ENCODE measurements at places on chromosomes 2 and 18.

DNA sequence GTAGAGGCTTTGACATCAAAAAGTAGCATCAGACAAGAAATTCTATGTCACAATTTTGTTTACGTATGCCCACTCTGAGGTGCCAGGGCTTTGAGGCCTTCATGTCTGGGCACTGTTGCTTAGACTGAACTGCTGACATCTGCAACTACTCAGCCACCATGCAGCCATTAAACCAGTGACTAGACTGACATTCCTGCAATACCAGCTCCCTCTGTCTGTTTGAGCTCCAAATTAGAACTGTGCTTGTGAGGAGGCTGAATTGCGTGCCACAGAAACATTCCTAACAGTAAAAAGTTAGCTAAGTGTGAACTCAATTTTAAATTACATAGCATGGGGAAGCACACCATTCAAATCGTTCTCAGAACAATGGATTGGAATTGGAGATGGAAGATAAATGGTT lies 163.2 kb downstream of the INSIG2 start:
- no peak for DNase-seq
- H3K36me3 ChIP-seq: no peaks in the 10 kb centered on the region
- no peak overlapping the region for H3K4me3 ChIP-seq
- H3K27me3 ChIP-seq: no peaks in the 10 kb centered on the region
- H3K4me1 ChIP-seq: no peaks in the 10 kb centered on the region

- DNase-seq: peak; percentile 17
- no peaks in the 10 kb centered on the region for H3K36me3 ChIP-seq
- no peaks in the 10 kb centered on the region for H3K4me1 ChIP-seq
Observed at GRCh38 chr2:181724662-181725061, 44.3 kb upstream of the NEUROD1 start.

DNA sequence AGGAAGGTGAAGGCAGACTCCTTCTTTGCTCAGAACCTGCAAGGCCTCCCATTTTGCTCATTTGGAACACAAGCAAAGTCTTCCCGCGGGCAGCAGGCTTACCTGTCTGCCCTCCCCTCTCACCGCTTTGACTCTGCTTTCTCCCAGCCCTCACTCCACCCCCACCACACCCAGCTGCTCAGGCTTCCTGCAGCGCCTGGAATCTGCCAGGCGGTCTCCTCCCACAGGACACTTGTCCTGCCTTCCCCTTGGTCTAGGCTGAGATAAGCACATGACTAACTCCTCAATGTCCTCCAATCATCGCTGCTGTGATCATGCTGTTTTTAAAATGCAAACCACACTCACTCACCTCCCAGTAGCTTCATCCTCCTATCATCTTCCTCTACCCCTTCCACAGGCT lies 430.0 kb downstream of the ZNF516 start:
- no peak overlapping the region for H3K4me3 ChIP-seq
- no peak for DNase-seq
- H3K36me3 ChIP-seq: no peaks in the 10 kb centered on the region
- H3K27ac ChIP-seq: no peak overlapping the region

GRCh38 chr2:106885971-106886915 lies at the start of gene ST6GAL2:
ST6GAL2 (minus strand) TSS chr2:106886167; CDS start chr2:106843977, 42,190 bp downstream.
- H3K27me3 ChIP-seq: no peaks in the 10 kb centered on the region
- H3K4me1 ChIP-seq: peaks cover 32% of the 10 kb centered on the region
- no peaks in the 10 kb centered on the region for H3K36me3 ChIP-seq
- peak within 1 kb of the TSS; percentile 78 for H3K4me3 ChIP-seq

DNA sequence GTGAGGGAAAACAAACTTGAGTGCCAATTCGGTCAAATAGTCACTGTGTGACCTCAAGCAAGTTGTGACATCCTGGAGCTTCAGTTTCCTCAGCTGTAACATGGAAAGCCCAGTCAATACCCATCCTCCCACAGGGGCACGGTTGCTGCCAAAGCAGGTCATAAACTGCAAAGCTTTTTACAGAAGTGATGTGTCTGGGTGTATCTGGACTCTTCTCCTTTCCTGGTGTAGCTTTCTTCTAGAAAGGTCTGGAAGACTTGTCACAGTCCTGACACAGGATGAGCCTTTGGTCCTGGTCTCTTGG lies 4.2 kb upstream of the AFF3 start:
- no peak overlapping the region for H3K27ac ChIP-seq
- no peak for DNase-seq
- no peak overlapping the region for H3K4me3 ChIP-seq
- no peaks in the 10 kb centered on the region for H3K36me3 ChIP-seq

DNA sequence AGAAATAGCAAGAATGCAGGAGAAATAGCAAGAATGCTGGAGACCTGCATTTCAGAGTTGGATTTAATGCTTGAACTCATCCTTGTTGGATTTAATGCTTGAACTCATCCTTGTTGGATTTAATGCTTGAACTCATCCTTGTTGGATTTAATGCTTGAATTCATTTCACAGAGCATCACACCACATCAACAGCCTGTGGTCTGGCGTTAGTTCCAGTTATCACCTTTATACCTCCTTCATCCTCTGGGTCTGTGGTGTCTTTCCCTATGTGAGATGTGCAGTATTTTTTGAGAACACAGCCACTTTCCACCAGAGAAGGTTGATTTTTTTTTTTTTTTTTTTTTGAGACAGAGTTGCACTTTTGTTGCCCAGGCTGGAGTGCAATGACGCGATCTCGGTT lies 546.4 kb upstream of the SOX11 start:
- H3K36me3 ChIP-seq: no peaks in the 10 kb centered on the region
- no peak overlapping the region for H3K27ac ChIP-seq
- H3K27me3 ChIP-seq: no peaks in the 10 kb centered on the region
- H3K4me3 ChIP-seq: no peak overlapping the region
- DNase-seq: no peak

DNA sequence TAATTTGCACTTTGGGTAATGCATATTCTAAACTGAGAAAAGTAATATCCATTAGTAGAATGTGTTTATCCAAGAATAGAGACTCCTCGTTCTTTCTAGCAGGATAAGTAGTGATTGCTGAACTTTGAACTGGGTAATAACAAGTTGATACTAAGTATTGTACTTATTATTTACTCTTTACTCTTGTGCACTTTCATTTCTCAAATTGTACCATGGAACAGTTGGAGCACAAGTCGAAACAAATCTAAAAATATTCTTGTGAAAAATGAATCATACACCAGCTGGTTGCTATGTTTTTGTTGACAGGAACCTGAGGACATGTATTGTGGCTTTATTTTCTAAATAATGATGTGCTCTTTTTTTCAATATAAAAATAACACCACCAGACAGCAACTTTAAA lies 111.9 kb downstream of the RGPD3 start:
- H3K4me3 ChIP-seq: no peak overlapping the region
- no peaks in the 10 kb centered on the region for H3K27me3 ChIP-seq
- no peak overlapping the region for H3K27ac ChIP-seq

- H3K27me3 ChIP-seq: peaks cover 2% of the 10 kb centered on the region
- no peak overlapping the region for H3K27ac ChIP-seq
- no peak overlapping the region for H3K4me3 ChIP-seq
- peak; percentile 26 for DNase-seq
- H3K4me1 ChIP-seq: peaks cover 5% of the 10 kb centered on the region
- no peaks in the 10 kb centered on the region for H3K36me3 ChIP-seq
Observed at GRCh38 chr2:174524527-174524926, 37.7 kb upstream of the GPR155 start.

- peaks cover 17% of the 10 kb centered on the region for H3K4me1 ChIP-seq
- H3K36me3 ChIP-seq: no peaks in the 10 kb centered on the region
Observed at GRCh38 chr2:14638488-14638887, 6.0 kb downstream of the LRATD1 start.

DNA sequence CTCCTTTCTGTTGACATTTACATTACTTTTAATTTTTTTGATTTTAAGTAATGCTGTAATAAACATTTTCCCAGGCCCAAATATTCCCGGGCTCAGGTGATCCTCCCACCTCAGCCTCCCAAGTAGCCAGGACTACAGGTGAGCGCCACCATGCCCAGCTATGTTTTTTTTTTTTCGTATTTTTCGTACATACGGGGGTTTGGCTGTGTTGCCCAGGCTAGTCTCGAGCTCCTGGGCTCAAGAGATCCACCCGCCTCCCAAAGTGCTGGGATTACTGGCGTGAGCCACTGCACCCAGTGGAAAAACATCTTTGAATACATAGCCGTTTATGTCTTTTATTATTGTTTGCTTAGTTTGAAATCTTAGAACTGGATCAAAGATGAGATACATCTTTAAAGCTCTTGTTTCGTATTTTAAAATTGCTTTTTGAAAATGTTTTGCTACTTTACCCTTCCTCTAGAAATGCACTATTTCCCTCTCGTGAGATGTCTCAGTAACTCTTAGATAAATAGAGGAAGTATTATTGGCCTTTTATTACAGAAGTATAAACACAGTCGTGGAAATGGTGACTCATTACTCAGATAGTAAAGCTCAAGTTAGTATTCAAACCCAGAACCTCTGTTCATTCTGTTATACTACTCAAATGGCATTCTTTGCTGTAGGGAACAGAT lies 2.4 kb downstream of the SMCHD1 start:
- H3K27me3 ChIP-seq: no peaks in the 10 kb centered on the region
- peak overlapping the region; percentile 95 for H3K27ac ChIP-seq
- H3K36me3 ChIP-seq: no peaks in the 10 kb centered on the region

- H3K4me3 ChIP-seq: no peak overlapping the region
- peak; percentile 44 for DNase-seq
- H3K27ac ChIP-seq: no peak overlapping the region
- H3K36me3 ChIP-seq: no peaks in the 10 kb centered on the region
Observed at GRCh38 chr2:191152482-191153240, 1.9 kb upstream of the STAT4 start.

DNA sequence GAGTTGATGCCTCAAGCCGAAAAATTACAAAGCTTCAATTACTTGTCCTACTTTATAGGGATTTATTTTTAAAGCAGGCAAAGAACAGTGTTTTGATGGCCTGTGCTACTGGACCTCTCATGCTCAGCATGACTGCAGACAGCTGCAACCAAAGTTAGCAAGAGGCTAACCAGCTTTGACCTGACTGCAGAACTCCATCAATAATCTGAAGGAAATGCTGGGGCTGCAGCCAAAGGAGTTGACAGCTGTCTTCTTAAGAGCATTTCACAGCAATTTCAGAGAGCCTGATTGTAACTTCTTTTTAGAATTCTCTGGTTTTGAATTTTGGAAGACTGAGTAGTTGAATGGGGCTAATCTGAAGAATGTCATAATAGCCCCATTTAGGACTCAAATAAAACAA lies 46.5 kb upstream of the SESTD1 start:
- no peaks in the 10 kb centered on the region for H3K4me1 ChIP-seq
- no peak overlapping the region for H3K27ac ChIP-seq
- no peaks in the 10 kb centered on the region for H3K36me3 ChIP-seq
- DNase-seq: no peak
- no peak overlapping the region for H3K4me3 ChIP-seq

GRCh38 chr2:204503869-204504268 lies 41.4 kb upstream of the PARD3B start:
- no peak overlapping the region for H3K27ac ChIP-seq
- DNase-seq: no peak
- H3K36me3 ChIP-seq: no peaks in the 10 kb centered on the region
- no peaks in the 10 kb centered on the region for H3K4me1 ChIP-seq

DNA sequence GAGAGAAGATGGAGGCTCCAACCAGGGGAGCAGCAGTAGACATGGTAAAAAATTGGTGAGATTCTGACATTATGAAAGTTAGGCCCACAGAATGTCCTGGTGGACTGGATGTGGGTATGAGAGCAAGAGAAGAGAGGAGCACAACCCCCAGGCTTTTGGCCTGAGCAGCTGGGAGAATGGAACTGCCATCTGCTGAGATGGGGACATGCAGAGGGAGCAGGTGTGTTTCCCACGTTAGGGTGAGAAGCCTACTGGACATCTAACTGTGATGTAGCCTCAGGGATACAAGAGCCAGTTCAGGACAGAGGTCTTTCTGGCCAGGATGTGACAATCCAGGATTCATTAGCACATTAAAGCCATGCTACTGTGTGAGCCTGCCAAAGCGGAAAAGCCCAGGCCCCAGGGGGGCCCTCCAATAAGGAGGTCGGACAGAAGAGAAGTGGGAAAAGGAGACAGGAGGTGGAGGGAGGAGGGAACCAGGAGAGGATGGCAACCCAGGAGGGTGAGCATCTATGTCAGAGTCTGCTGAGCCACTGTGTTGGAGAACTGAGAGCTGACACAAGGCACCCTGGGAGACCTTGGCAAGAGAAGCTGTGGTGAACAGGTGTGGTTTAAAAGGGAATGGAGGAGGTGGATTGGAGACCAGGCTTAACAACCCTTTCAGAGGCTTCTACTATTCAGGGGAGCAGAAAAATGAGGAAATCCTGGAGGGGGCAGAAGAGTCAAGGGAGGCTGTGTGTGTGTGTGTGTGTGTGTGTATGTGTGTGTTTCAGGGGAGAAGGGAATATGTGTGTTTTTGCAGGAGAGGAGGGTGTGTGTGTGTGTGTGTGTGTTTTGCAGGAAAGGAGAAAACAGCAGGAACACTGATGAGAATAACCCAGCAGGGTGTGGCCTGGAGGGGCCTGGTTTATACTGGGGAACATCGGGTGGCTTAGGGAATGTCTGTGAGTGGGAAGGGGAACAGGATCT lies 10.5 kb downstream of the CYB5A start:
- H3K27me3 ChIP-seq: no peaks in the 10 kb centered on the region
- H3K27ac ChIP-seq: no peak overlapping the region
- H3K4me1 ChIP-seq: peaks cover 5% of the 10 kb centered on the region
- no peaks in the 10 kb centered on the region for H3K36me3 ChIP-seq

DNA sequence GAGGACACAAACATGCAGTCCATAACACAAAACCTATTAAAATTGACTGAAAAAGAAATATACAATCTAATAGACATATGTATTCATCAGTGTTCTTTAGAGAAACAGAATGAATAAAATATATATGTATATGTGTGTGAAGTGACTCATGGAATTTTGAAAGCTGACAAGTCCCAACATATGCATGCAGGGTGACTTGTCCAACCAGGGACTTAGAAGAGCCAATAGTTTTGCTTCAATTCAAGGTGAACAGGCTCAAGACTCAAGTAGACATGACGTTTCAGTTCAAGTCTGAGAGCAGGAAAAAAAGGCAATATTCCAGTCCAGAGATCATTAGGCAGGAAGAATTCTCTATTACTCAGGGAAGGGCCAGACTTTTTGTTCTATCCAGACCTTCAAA lies 271.2 kb upstream of the SETBP1 start:
- H3K36me3 ChIP-seq: no peaks in the 10 kb centered on the region
- no peak for DNase-seq
- no peak overlapping the region for H3K27ac ChIP-seq
- no peak overlapping the region for H3K4me3 ChIP-seq
- no peaks in the 10 kb centered on the region for H3K27me3 ChIP-seq
- H3K4me1 ChIP-seq: no peaks in the 10 kb centered on the region

- H3K4me3 ChIP-seq: no peak overlapping the region
- H3K27me3 ChIP-seq: no peaks in the 10 kb centered on the region
- no peak for DNase-seq
- peaks cover 20% of the 10 kb centered on the region for H3K4me1 ChIP-seq
- peaks cover 16% of the 10 kb centered on the region for H3K36me3 ChIP-seq
- no peak overlapping the region for H3K27ac ChIP-seq
Observed at GRCh38 chr18:45958730-45959129, 8.4 kb downstream of the EPG5 start.

GRCh38 chr2:109141006-109141600 lies 12.1 kb downstream of the SH3RF3 start:
- H3K4me1 ChIP-seq: peaks cover 8% of the 10 kb centered on the region
- H3K27me3 ChIP-seq: no peaks in the 10 kb centered on the region
- no peaks in the 10 kb centered on the region for H3K36me3 ChIP-seq
- no peak for DNase-seq
- no peak overlapping the region for H3K27ac ChIP-seq

GRCh38 chr2:232480201-232481190 lies 7.1 kb downstream of the ECEL1 start:
- peaks cover 24% of the 10 kb centered on the region for H3K27me3 ChIP-seq
- DNase-seq: no peak
- H3K4me1 ChIP-seq: peaks cover 7% of the 10 kb centered on the region
- H3K36me3 ChIP-seq: no peaks in the 10 kb centered on the region
- no peak overlapping the region for H3K27ac ChIP-seq
- H3K4me3 ChIP-seq: no peak overlapping the region

GRCh38 chr2:45857275-45857609 lies 205.8 kb downstream of the PRKCE start:
- H3K4me3 ChIP-seq: no peak overlapping the region
- H3K36me3 ChIP-seq: no peaks in the 10 kb centered on the region

Measured in common myeloid progenitor, CD34-positive (primary cell).